Activated T-cell treated with anti-CD3 and anti-CD28 coated beads, Interleukin-2, amount 50 U/mL, for 24 hours (primary cell): ENCODE measurements at places on chromosomes 7 and 10.
A peak's percentile ranks its signal among the peaks of the same experiment; 100 is the strongest.

- DNase-seq = no peak
- peaks cover 3% of the 10 kb centered on the region for H3K27me3 ChIP-seq
- H3K4me1 ChIP-seq = no peaks in the 10 kb centered on the region
- no peaks in the 10 kb centered on the region for H3K36me3 ChIP-seq
- H3K4me3 ChIP-seq = no peak overlapping the region
These were observed 301.6 kb upstream of the HPS1 start for GRCh38 chr10:98748298-98748697.

GRCh38 chr7:116265881-116266280, 55.5 kb downstream of the TES start:
- H3K27me3 ChIP-seq = peaks cover 8% of the 10 kb centered on the region
- no peak overlapping the region for H3K4me3 ChIP-seq
- peaks cover 4% of the 10 kb centered on the region for H3K4me1 ChIP-seq
- H3K36me3 ChIP-seq = no peaks in the 10 kb centered on the region
- no peak overlapping the region for H3K27ac ChIP-seq

DNA sequence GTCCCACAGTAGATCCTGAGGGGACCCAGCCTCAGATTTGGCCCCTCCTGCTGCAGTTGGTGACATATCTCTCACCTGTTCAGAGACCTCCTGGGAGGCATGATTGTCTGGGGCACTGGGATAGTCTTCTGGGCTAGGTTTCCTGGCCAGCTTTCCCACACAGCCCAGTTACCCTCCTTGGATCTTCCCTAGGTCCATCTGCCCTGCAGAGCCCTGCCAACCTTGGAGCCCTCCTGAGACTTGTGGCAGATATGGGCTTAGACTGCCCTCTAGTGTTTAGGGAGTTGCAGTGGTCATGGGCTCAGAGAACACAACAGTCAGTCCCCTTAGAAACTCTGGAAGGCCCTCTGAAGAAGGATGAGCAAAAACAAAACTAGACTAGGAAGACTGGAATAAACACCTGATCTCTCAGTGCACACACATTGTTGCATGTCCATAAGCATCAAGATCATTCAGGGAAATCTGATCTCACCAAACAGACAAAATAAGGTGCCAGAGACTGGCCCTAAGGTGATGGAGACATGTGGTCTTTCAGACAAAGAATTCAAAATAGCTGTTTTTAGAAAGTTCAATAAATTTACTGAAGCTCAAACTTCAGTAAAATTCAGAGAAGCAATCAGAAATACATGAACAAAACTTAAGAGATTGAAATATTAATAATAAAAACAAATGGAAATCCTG, 324.6 kb downstream of the ATRNL1 start:
- H3K36me3 ChIP-seq = no peaks in the 10 kb centered on the region
- no peak overlapping the region for H3K27ac ChIP-seq
- no peak overlapping the region for H3K4me3 ChIP-seq
- DNase-seq = no peak
- H3K27me3 ChIP-seq = no peaks in the 10 kb centered on the region
- H3K4me1 ChIP-seq = no peaks in the 10 kb centered on the region

GRCh38 chr10:6692856-6693255, 112.8 kb upstream of the PRKCQ start:
- H3K4me3 ChIP-seq = no peak overlapping the region
- no peak for DNase-seq
- peaks cover 16% of the 10 kb centered on the region for H3K27me3 ChIP-seq
- no peak overlapping the region for H3K27ac ChIP-seq
- no peaks in the 10 kb centered on the region for H3K36me3 ChIP-seq

GRCh38 chr7:134894928-134895327, 91.4 kb upstream of the AGBL3 start:
- no peak for DNase-seq
- H3K36me3 ChIP-seq = no peaks in the 10 kb centered on the region
- H3K27me3 ChIP-seq = peaks cover 27% of the 10 kb centered on the region

DNA sequence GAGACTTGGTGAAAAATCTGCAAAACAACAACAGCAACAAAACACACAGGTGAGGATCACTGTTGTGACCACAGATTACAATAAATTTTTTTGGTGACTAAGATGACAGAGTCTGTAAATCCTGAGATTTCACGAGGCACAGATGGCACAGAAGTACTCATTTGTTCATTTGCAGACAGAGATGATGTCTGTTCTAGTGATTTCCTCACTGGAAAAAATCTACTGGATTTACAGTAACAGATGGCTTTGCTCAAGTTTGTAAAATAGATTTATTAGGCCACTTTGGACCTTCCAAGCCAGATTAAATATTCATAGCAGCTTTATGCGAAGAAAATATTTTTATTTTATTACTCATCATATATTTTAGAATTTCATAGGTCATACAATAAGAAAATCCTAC, 113.5 kb upstream of the IL6 start:
- H3K36me3 ChIP-seq = no peaks in the 10 kb centered on the region
- no peaks in the 10 kb centered on the region for H3K4me1 ChIP-seq
- no peak overlapping the region for H3K4me3 ChIP-seq
- H3K27ac ChIP-seq = no peak overlapping the region
- peaks cover 26% of the 10 kb centered on the region for H3K27me3 ChIP-seq

- DNase-seq = no peak
- peak overlapping the region; percentile 26 for H3K27ac ChIP-seq
- H3K27me3 ChIP-seq = no peaks in the 10 kb centered on the region
- H3K4me1 ChIP-seq = peaks cover 9% of the 10 kb centered on the region
- no peak overlapping the region for H3K4me3 ChIP-seq
- no peaks in the 10 kb centered on the region for H3K36me3 ChIP-seq
These were observed 75.0 kb downstream of the PRKAG2 start for GRCh38 chr7:151801782-151802468.

GRCh38 chr7:107891636-107892366, 818 bp downstream of the DLD start:
- DNase-seq = no peak
- H3K4me3 ChIP-seq = peak overlapping the region; percentile 91
- no peaks in the 10 kb centered on the region for H3K27me3 ChIP-seq
- peak overlapping the region; percentile 98 for H3K27ac ChIP-seq

DNA sequence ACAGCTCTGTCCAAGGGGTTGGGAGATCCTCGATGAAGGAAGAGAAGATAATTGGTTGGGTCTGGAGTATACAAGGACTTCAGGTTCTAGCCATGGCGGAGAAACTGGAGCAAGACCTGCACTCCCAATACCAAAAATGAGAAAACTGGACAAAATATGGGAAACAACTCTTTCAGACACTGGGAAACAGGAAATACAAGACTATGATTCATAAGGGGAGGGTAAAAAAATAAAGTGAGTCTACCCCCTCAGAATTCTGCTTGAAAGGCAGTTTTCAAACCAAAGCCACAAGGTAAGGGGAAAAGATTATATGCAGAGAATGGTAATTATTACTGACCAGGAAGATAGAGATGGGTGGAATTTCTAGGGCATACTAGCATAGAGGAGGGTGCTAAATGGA, 10.2 kb upstream of the SEC61G start:
- DNase-seq = no peak
- H3K4me1 ChIP-seq = peaks cover 5% of the 10 kb centered on the region
- H3K4me3 ChIP-seq = no peak overlapping the region
- H3K36me3 ChIP-seq = no peaks in the 10 kb centered on the region
- H3K27ac ChIP-seq = no peak overlapping the region
- peaks cover 62% of the 10 kb centered on the region for H3K27me3 ChIP-seq

DNA sequence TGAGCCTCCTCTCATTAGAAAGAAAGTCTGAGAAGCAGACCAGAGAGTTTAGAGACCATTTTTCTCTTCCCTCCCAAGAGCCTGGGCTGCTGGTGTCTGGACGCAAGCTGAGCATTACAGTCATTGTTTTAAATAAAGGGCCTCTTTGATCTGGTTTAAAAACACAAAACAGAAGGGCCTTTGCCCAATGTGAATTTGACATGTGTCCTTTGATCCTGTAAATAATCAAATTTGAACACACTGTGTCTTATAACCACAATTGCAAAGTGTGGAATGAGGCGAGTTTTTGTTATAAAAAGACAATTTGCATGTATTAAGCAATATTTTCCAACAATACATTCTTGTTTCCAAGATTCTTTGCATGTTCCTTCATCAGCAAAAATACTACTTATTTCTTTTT, 158.5 kb downstream of the C7orf25 start:
- H3K4me3 ChIP-seq = no peak overlapping the region
- H3K36me3 ChIP-seq = no peaks in the 10 kb centered on the region
- H3K4me1 ChIP-seq = no peaks in the 10 kb centered on the region
- H3K27ac ChIP-seq = no peak overlapping the region
- DNase-seq = no peak

GRCh38 chr10:99266383-99266782, 30.7 kb upstream of the HPSE2 start:
- no peak for DNase-seq
- H3K27ac ChIP-seq = no peak overlapping the region
- no peak overlapping the region for H3K4me3 ChIP-seq
- peaks cover 34% of the 10 kb centered on the region for H3K27me3 ChIP-seq
- H3K4me1 ChIP-seq = no peaks in the 10 kb centered on the region
- H3K36me3 ChIP-seq = no peaks in the 10 kb centered on the region

- H3K4me3 ChIP-seq = no peak overlapping the region
- no peaks in the 10 kb centered on the region for H3K36me3 ChIP-seq
- no peak for DNase-seq
- H3K4me1 ChIP-seq = no peaks in the 10 kb centered on the region
These were observed 317.8 kb upstream of the MTPN start for GRCh38 chr7:136294977-136295376.

- H3K4me3 ChIP-seq = no peak overlapping the region
- H3K36me3 ChIP-seq = peaks cover 98% of the 10 kb centered on the region
- no peaks in the 10 kb centered on the region for H3K27me3 ChIP-seq
- H3K27ac ChIP-seq = peak overlapping the region; percentile 30
- no peak for DNase-seq
- H3K4me1 ChIP-seq = peaks cover 12% of the 10 kb centered on the region
These were observed 19.4 kb downstream of the MCM10 start for GRCh38 chr10:13180788-13181187.

GRCh38 chr10:35794703-35795102, 152.6 kb upstream of the FZD8 start:
- H3K4me1 ChIP-seq = no peaks in the 10 kb centered on the region
- DNase-seq = no peak
- H3K27ac ChIP-seq = no peak overlapping the region
- peaks cover 2% of the 10 kb centered on the region for H3K27me3 ChIP-seq

- no peak overlapping the region for H3K4me3 ChIP-seq
- no peak overlapping the region for H3K27ac ChIP-seq
- no peaks in the 10 kb centered on the region for H3K27me3 ChIP-seq
- no peak for DNase-seq
These were observed 208.8 kb downstream of the MLLT10 start for GRCh38 chr10:21742740-21743412.

DNA sequence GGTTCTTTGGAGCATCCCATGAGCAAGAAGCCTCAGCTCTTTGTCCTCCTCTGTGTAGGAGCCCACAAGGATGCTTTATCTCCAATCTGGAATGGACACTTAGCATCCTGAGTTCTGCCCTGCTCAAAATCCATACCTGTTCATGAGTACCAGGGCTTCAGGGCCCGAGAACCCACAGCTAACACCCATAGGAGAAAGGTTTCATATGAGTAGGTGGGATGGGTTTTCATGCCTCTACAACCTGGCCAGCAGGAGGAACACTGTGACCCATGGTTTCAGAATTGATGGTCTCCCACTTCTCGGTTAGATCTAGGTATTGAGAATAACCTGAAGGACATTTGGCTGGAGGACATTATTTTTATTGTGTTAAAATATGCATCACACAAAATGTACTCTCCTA, 57.8 kb downstream of the TBXAS1 start:
- H3K36me3 ChIP-seq = no peaks in the 10 kb centered on the region
- peaks cover 17% of the 10 kb centered on the region for H3K4me1 ChIP-seq
- H3K4me3 ChIP-seq = no peak overlapping the region
- DNase-seq = no peak
- no peak overlapping the region for H3K27ac ChIP-seq

DNA sequence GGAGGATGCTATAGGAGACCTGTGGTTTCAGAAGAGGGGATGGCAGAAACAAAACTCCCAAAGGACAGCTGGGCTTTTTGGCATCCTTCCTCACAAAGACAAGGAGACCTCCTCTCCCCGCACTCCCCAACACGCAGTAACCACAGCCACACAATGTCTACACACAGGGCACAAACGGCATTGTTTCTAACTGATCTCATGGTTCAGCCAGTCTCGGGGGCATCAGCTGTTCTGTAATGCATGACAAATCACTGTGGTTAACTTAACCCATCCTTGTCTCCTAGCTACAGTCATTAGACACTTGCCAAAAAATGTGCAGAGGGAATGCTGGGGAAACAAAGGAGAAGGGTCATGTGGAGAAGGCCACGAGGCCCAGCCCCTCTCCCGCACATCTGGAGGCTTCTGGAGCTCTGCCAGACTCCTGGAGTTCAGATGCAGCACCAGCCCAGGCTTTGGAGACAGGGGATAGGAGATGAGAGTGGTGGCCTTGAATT, 7.6 kb upstream of the ADAMTS14 start:
- peaks cover 9% of the 10 kb centered on the region for H3K27me3 ChIP-seq
- H3K4me1 ChIP-seq = no peaks in the 10 kb centered on the region
- no peak overlapping the region for H3K27ac ChIP-seq
- H3K4me3 ChIP-seq = no peak overlapping the region
- H3K36me3 ChIP-seq = no peaks in the 10 kb centered on the region

- H3K4me3 ChIP-seq = peak overlapping the region; percentile 69
- no peaks in the 10 kb centered on the region for H3K36me3 ChIP-seq
- H3K4me1 ChIP-seq = peaks cover 30% of the 10 kb centered on the region
- H3K27me3 ChIP-seq = peaks cover 82% of the 10 kb centered on the region
- H3K27ac ChIP-seq = no peak overlapping the region
These were observed 3.4 kb downstream of the TCF7L2 start for GRCh38 chr10:112953174-112954159.

- H3K4me3 ChIP-seq = no peak overlapping the region
- H3K27me3 ChIP-seq = no peaks in the 10 kb centered on the region
- no peaks in the 10 kb centered on the region for H3K4me1 ChIP-seq
- H3K36me3 ChIP-seq = peaks cover 10% of the 10 kb centered on the region
- no peak overlapping the region for H3K27ac ChIP-seq
- DNase-seq = no peak
These were observed 64.0 kb downstream of the HYCC1 start for GRCh38 chr7:22949944-22950343.

DNA sequence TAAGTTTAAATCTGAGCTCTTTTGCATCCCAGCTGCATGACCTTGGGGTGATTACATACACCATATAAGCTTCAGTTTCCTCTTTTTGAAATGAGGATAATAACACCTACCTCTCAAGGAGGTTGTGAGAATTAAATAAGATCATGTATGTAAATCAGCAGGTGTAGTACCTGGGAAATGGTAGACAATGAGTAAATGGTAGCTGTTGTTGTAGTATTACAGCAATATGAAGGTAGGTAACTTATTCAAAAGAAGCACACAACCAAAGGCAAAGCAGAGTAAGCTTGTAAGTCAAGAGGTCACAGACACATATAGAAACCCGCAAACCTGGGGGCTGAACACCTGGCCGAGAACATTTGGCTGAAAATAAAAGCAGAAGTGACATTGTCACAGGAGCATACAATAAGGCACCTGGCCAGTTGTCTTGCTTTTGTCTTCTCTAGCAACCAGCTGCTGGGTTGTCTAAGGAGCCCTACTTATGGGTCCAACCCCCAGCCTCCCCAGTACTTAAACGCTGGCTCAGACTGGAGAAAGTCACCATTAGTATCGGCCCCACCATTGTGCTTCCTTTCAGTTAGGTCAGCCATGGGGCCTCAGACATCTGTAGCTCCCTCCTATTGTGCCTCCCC, 203.6 kb upstream of the MKLN1 start:
- no peaks in the 10 kb centered on the region for H3K27me3 ChIP-seq
- DNase-seq = no peak
- H3K36me3 ChIP-seq = no peaks in the 10 kb centered on the region
- H3K4me1 ChIP-seq = peaks cover 3% of the 10 kb centered on the region
- H3K4me3 ChIP-seq = no peak overlapping the region

GRCh38 chr7:7884855-7885254, 83.7 kb upstream of the GLCCI1 start:
- no peaks in the 10 kb centered on the region for H3K27me3 ChIP-seq
- no peak overlapping the region for H3K27ac ChIP-seq
- H3K4me1 ChIP-seq = no peaks in the 10 kb centered on the region
- no peak overlapping the region for H3K4me3 ChIP-seq
- no peaks in the 10 kb centered on the region for H3K36me3 ChIP-seq
